Stimulated activated CD4-positive, alpha-beta T cell treated with anti-CD3 and anti-CD28 coated beads, Interleukin-2, amount 100 ng/mL, for 24 hours (primary cell): ENCODE measurements at places on chromosomes 5 and 9.

DNA sequence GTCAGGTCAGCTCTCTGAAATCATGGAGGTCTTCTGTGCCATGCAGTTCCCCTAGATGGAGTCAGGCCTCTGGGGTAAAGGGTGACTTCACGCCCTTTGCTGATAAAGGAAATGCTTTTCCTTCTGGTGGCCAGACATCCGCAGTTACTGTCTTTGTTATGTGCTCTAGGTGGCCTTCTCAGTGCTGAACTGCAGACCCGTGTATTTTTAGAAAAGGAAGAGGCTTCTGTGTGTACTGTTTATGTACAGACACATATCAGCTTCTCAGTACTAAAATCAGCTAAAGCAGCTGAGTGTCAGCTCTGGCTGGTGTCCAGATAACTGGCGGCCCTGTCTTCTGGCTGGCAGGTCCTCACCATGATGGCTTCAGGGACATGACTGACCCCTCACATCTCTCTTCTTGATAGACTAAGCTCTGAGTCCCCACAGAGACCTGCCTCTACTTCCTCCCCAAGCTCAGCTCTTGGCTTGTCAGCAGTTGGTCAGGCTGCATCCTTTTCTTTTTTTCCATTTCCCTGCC, 75.3 kb downstream of the ARHGAP26 start:
- no peak for DNase-seq

DNA sequence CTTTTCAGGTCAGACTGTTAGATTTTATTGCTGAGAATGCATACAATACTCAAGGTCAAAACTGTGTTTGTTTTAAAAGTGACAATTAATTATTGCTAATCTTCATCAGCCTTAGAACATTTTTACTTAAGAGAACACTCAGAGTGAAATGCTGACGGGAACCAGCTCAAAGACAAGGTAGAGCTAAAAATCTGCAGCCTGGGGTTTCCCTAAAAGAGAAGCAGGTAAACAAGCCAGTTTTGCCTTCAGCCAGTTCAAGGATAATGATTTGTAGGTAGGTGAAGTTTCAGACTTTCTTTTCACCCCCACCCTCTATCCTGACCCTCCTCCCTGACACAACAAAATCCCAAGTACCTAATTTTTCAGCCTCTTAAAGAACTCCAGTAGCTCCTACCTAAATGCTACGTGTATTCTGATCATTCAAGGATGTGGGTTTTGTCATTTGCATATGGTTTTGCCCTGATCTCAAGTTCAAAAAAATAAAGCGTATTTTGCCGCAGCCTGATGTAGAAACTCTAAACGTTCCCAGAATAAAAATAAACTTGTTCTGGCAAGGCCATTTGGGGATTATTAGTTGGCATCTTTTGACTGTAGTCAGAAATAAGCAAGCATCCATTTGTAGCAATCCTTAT, 407.2 kb downstream of the EFNA5 start:
- DNase-seq: no peak

DNA sequence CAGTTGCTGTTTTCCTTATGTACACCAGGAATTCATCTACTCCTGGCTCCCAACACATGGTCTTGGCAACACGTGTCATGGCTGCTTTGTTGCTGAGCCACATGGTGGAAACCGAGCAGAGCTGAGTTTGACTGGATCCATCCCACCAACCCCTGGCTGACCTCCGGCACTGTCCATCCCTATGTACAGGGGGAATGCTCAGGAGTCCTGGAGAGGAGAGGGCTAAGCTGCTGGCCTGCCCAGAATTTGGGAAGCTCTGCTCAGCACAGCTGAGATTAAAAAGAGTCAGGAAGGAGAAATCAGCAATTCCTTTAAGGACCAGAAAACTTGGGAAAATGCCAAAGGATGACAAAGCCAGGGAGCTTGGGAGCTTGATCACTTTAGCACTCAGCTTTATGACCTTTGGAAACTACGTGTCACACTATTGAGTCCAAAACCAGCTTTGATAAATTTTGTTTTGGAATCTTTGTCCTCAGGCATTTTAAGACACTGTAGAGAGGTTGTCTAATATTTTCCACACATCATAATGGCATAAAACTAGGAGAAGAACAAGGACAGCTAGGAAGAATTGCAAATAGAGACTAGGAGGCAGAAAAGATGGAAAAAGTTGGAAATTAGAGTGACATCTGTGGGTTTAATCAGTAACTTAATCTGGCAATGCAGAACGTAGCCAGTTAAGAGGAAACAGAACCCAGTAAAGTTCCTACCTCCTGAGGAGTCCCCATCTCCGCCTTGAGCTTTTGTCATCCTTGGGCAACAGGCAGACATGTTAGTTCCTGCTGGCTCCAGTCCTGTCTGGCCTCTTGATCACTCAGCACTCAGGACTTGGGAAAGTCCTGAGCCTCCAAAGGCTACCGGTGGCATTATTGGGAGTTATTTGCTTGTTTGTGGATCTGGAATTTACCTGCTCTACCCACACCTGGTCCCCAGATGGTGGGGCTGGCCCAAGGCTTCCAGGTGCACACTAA, 62.5 kb upstream of the PLPP1 start:
- no peak for DNase-seq

DNA sequence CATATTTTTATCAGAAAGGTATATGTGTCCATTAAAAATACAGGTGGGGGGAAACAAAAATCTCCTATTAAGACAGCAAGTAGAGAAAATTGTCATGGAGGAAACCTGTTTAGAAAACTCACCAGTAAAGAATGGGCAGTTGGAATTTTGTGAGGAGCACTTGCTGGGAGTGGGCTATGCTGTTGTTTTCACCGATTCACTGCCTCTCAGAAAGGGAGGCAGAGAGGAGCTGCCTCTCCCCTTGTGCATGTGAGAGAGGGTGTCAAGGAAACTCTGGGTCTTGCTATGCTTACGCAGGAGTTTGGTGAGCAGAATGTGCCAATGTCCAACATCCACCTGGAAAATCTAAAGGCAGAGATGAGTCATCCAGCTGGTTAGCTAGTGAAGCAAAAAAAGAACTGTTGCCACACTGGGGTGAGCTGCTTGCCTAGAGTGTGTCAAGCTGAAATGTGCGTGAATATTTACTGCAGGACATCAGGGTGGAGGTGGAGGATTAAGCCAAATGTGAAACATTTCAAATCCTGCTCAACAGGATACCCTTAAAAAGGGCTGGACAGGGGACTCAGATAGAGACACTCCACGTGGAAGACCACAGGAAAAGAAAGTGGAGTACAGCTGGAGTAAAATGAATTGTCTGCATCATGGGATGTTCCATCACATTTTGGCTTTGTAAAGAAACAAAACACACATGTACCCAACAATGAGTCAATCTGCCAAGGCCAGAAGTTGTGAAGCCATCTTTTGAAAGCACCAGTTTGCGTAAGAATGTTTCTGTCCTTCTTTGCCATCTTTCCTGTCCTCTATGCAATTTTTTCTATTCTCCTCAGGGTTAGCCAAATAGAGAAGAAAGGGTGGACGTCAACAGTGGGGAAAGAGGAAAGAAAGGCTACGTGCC, 449.7 kb upstream of the MPDZ start:
- no peak for DNase-seq

- no peak for DNase-seq
Observed at GRCh38 chr5:55960779-55961178, 34.0 kb downstream of the IL6ST start.

- no peak for DNase-seq
Observed at GRCh38 chr5:138824924-138825863, 49.9 kb downstream of the LRRTM2 start.

GRCh38 chr5:154274828-154275185, 84.3 kb downstream of the GALNT10 start:
- DNase-seq: no peak

GRCh38 chr5:106134549-106134948, 1536.2 kb downstream of the EFNA5 start:
- DNase-seq: no peak

- no peak for DNase-seq
Observed at GRCh38 chr9:123940721-123941523, 11.0 kb upstream of the DENND1A start.

GRCh38 chr9:84796404-84796803, 126.9 kb downstream of the NTRK2 start:
- DNase-seq: no peak

- DNase-seq: no peak
Observed at GRCh38 chr5:76363352-76364225, 39.5 kb upstream of the IQGAP2 start.

GRCh38 chr9:23651051-23651450, 175.0 kb downstream of the ELAVL2 start:
- DNase-seq: no peak

DNA sequence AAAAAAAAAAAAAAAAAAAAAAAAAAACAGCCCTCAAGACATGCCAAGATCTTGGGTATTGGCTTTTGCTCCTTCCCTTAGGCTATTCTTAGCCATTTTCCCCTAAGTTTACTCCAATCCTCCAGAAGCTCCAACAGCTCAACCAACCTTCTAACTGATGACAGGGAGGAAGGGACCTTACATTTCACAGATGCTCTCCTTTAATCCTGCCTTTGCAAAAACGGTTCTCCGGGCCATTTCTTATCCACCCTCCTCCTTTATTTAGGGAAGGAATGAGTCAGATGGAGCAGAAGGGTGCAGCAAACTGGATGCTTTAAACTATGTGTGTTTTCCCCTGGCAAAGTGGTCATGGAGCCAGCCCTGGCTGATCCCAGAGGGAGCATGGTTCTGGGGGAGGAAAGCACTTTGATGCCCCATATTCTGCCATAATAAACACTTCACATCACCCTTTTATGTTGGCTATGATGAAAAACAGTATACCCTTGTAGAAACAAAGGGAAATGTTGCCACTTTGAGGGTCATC, 369.4 kb upstream of the DMAC1 start:
- DNase-seq: no peak

DNA sequence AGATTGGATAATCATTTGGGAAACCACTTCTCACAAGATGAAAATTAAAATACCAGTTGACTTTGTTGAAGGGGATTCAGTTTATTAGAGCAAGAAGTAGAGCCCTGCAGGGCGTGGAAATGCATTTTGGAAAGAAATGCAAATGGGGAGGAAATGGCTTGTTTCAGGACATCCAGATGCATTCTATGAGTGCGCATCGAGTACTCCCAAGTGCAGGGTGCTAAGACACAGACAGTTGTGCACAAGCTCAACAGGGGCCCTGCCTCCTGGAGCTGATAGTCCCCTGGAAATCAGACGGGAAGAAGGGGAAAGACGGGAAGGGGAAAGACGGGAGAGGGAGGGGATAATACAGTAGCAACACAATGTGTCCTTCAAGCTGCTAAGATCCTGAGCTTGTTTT, 64.0 kb downstream of the NSUN2 start:
- no peak for DNase-seq

DNA sequence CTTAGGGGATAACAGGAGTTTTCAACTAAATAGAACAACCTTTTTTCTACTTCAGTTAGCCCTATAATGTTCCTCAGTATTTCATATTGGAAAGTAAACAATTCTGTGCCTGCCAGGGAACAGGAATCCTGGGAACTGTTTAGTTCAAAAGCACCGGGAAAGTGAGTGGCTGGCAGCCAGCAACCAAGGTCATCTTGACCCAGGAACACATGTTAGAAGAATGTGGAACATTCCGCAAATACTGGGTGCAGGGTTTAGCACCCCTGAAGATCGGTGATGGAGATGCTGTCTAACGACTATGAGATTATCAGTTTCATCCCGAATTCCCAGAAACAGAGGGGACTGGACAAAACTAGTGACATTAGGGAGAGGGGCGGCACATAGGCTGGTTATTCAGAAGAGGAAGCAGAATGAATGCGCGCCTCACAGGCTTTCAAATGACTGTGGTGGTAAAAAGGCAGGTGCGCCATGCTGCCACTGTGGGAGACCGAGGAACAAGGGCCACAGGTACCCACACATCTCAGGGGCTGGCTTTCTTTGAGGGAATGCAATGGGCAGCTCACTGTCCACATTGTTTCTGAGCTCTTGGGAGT, 51.2 kb downstream of the IPPK start:
- no peak for DNase-seq

- DNase-seq: no peak
Observed at GRCh38 chr5:30108051-30108450, 1085.4 kb upstream of the CDH6 start.

GRCh38 chr5:10734832-10735523, 26.1 kb downstream of the DAP start:
- no peak for DNase-seq

DNA sequence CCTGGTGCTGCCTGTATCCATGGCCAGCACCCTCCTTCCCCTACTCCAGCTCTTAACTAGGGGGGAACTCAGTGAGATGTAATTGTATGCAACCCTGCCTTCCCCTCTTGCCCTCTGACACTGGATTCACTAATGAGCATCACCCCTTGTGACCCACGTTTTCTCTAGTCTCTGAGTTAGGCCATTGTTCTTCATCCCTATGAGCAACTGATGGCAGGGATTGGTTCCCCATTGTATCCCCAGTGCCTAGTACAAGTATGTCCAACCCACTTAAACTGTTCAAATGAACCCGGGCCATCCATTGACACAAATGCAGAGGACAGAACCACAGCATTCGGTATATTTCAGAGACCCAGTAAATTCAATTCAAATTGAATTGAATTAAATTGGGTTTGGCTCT, 77.6 kb upstream of the ASTN2 start:
- DNase-seq: no peak

GRCh38 chr5:63655043-63655442, 307.2 kb downstream of the HTR1A start:
- DNase-seq: no peak

- no peak for DNase-seq
Observed at GRCh38 chr9:123239726-123240125, 28.7 kb downstream of the STRBP start.

GRCh38 chr5:110105692-110106091, 416.0 kb downstream of the MAN2A1 start:
- DNase-seq: no peak

DNA sequence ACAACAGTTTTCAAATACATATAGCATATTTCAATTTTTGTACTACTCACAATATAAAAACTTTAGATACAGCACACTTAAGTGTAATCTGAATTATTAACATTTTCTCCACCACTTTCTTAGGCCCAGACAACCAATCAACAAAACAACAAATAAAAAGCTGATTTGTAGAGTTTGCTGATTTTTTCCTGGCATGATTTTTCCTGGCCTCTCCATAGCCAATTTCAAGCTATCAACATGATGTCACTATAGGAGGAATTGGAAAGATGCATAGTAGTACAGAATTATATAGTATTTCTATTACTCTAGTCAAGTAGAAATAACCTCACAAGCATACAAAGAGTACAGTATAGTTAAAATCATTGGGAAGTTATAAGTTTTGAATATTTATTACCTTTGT, 35.1 kb upstream of the ADAMTS19 start:
- no peak for DNase-seq

DNA sequence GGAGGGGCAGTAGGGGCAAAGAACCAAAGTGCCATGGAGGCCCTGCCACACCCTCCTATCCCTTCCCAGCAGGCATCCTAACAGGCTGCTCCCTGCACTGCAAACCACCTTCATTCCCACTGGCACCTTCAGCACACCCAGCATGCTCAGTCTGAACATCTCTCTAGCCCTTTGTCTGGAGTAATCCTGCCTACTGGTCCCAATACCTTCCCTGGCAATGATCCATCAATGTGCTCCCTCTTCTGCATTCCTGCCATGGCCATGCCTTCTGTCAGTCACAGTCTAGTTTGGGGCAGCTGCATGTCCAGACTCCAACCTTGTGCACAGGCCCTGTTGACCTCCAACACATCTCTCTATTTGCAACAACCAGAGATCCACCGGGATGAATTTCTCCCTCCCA, 4.9 kb downstream of the MACROH2A1 start:
- no peak for DNase-seq
